Activated CD8-positive, alpha-beta memory T cell treated with anti-CD3 and anti-CD28 coated beads, Interleukin-2, amount 50 U/mL, for 4 hours (primary cell): ENCODE measurements at places on chromosomes 6 and 20.

DNA sequence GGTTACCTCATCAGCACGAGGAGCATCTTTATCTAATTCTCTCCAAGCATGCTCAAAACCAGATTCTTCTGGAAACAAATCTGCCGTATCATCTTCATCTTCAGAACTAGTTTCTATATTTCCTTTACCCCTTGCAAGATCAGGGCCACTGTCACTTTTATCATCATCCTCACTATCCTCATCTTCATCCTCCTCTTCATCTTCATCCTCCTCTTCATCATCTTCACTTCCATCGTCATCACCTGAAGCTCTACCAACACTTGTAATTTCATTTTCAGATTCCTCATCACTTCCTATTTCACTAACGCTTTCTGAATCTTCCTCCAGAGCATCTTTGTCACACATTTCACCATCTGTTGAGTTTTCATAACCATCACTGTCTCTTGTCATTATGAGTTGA, 8.9 kb downstream of the ESF1 start:
- no peak for DNase-seq

DNA sequence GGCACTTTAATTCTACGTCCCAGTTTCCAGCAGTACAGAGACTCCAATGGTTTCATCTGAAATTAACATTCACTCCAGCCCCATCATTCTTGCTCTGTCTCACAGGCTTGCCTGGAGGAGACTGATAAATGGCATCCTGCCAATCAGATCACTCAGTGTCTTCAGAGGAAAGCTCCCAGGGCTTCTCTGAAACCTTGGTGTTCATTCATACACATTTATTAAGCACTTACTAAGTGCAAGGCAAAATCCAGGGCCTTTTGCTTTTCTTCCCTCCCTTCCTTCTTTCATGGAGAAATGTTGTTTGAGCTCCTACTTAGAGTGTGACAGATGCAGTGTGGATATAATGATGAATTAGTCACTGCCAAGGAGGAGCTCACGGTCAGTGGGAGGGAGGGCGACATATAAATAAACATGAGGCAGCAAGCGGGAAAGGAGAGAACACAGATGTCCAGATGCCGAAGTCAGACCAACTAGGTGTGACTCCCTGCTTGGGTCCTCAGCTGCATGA, 106.7 kb upstream of the DTNBP1 start:
- DNase-seq = no peak

GRCh38 chr6:65818576-65818975, 111.5 kb upstream of the EYS start:
- no peak for DNase-seq

DNA sequence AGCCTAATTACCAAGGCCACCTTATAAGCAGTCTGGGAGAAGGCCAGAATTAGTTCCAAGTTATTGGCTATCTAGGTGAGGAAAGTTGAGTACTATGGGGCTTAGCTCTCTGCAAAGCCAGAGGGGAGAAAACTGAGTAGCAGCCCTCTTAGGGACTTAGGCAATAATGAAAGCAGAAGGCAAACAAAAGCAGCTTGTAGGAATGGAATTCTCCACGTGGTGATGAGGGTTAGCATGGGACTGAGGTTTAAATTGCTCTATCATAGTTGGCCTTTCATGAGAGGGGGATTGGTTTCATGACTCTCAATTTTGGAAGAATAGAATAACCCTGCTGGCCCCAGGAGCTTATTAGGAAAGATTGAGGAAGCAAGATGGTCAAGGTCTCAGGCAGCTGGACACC, 7.0 kb upstream of the UBE2J1 start:
- DNase-seq = no peak
